ENCODE measurements at places on chromosomes 2 and 18.

DNA sequence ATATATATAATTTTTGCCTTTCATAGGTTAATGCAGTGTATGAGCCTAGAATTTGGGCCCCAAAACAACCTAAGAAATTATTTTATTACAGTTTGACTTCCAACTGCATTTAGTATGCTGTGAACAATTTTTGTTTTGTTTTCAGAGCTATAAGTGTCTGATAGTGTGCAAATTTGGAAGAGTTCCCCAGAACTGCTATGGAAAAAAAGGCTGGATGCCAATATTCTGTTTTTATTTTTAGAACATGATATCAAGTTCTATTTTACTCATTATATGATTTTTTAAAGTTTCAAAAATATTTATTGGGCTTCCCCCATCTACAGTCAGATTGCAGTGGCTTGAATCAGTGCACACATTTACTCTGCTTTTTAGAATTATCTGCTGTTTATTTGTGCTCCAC lies 42.6 kb downstream of the MRPS9 start:
- no peak for DNase-seq

GRCh38 chr2:7133521-7133920 lies 216.3 kb downstream of the RNF144A start:
- no peak for DNase-seq

DNA sequence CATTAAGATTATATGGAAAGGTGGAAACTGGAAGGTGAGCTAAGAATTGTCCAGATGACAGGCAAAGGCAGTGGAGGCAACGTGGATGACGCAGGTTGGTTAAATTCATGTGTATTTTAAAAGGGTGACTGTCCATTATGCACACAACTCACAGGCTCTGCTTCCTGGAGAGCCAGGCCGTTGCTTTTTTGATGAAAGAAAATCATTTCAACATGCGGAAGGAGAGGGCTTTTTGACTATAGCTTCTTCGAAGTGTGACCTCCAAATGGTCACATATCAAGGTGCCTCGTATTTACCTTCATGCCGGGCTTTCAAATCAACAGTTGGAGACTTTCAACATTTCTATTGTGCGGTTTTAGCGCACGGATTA lies 126.7 kb downstream of the MYCN start:
- DNase-seq = no peak

GRCh38 chr2:221446140-221446539 lies 126.0 kb downstream of the EPHA4 start:
- DNase-seq = no peak

GRCh38 chr2:215619022-215619958 lies 183.4 kb upstream of the FN1 start:
- DNase-seq = peak; percentile 64

DNA sequence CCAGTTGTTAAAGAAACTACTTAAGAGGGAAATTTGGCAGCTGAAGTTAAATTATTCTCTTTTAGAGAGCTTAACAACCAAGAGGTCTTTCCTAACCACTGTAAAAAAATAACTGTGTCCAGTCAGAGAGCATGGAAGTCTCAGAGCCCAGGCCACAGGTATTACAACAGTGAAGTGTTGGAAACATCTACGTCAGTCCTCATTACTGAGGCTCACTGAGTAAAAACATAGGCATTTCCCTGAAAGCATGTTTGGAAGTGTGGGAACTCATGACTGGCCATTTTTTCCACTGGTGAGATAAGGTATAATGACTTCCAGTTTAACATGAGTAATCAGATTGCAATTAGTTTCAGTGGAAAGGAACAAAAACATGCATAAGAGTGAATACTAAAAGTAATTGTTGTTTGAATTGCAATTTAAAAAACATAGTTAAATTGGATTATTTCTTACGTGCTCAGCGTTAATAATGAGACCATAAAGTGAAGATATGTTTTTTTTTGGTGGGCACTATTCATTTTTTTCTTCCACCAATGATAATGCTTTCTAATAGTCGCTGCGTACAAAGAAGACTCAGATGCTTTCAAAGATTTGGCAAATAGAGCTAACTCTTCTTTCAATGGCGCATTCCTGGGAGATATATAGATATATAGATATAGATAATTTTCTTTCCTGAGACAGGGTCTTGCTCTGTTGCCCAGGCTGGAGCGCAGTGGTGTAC lies 60.8 kb downstream of the EFEMP1 start:
- no peak for DNase-seq

DNA sequence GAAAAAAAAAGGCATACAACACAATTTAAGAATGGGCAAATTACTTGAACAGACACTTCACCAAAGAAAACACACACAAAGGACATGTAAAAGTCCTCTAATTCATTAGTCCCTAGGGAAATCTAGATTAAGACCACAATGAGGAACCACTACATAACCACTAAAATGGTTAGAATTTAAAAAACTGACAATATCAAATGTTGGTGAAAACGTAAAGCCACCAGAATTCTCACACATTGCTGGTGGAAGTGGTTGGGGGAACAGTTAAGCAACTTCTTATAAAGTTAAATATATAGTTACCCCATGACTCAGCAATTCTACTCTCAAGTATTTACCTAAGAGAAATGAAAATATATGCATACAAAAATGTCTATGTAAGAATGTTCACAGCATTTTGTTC lies 11.8 kb downstream of the RTN4 start:
- no peak for DNase-seq

- DNase-seq = no peak
Measured at GRCh38 chr18:45551142-45551815, 64.0 kb upstream of the SLC14A2 start.

- DNase-seq = no peak
Measured at GRCh38 chr2:178066890-178067669, 5.5 kb downstream of the PDE11A start.

DNA sequence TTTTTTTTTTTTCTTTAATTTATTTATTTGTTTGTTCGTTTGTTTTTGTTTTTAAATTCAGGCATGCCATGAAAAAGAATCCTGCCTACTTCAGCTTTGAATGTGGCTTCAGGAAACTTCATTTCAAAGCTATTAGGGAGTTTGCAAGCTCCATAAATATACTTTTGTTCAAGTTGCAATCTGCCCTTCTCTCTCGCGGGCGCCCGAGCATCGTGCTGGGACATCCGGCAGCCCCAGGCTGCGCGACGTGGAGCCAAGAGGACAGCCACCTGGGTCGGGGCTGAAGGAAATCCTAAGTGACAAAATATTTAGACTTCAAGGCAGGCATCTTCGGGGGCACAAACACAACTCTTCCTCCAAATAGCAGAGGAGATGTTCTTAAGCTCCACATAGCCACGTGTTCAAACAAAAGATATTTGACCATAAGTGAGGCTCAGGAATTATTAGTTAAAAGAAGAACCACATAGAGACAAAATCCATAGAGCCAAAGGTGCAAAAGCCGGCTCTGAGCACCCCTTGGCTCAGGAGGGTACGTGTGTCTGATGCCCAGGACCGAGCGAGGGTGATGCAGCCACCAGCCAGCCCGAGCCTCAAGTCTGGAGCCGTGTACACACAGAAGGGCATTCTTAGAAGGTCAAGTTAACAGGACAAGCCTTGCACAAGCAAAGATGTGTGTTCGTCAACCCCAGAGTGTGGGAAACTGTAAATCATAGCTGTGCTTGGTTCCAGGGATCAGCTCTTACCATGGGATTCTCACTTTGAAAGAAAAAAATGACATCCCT lies 256.5 kb upstream of the SALL3 start:
- no peak for DNase-seq

DNA sequence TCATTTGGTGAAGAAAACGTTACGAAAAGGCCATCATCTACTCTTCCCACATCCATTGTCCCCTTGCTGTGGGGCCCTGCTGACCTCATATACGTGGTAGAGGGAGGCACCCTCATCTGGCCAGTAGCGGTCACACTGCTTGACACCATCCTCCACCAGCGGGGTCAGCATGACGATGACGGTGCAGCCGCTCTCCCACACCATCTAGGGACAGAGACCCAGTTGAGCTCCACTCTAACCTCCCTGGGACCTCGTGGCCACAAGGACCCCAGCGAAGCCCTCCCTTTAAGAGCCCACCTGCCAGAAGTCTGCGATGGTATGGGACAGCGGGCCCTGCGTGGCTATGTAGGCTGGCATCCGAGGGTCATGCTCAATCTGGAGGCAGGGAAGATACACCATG lies 13.1 kb downstream of the PTPRN start:
- no peak for DNase-seq

DNA sequence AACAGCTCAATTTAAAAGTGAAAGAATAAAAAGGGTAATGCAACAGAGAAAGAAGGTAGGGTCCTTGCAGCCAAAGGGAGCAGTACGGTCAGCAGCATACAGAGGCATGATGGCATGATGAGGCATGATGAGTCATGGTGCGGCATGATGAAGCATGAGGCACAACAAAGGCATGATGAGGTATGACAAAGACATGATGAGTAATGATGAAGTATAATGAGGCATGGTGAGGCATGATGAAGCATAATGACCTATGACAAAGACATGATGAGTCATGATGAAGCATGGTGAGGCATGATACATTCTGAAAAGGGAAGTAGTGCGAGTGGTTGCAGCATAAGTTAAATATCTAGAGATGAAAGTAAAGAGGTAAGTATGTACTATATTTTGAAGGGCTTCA lies 673.2 kb downstream of the TMEM182 start:
- no peak for DNase-seq

DNA sequence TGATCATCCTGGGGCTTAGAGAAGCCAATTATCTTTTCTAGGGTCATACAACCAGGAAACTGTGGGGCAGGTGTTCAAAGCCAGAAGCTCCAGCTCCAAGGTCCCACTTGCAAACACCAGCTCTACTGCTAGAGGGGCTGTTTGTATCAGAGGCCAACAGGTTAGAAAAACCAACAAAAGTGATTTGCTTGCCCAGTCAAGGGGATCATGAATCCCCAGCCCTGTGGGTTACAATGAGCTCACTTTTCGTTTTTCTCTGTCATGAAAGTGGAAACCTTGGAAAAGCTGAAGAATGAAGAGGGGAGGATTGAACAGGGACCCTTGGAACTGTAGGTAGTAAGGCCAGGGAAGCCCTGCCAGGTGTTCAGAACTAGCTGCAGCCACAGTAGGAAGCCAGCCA lies 119.2 kb downstream of the SPP2 start:
- no peak for DNase-seq

DNA sequence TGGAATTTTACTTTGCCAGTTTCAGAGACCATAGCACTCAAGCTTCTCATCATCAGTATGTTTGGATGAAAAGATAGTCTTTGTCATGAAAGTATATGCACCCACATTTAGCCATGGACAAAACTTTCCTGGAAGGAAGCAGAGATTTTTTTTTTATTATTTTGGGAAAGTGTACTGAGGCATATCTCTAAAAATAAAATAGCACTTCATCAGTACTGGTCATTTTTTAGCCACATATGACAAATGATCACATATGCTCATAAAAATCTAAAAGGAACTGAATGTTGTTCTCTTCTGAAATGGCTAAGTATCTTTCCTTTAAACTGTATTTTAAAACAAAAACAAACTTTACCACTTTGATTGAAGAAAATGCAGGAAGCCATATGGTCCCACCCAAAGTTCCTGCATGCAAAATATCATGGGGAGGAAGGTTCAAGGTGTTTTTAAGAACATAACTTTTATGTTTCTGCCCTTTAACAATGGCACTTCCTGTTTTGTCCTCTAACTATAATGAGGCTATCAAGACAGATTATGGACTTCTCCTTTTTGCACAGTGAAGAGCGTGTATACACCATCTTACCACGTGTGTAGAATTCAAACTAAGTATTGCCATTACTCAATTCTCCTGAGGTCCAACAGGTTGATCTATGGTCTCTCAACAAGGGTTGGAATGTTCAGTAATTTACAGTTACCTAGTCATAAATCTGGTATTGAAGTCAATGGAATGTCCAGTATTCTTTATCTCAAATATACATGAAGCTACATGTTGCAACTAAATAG lies 77.1 kb upstream of the SLC39A10 start:
- no peak for DNase-seq

- no peak for DNase-seq
Measured at GRCh38 chr18:51610481-51610880, 413.0 kb upstream of the MEX3C start.

DNA sequence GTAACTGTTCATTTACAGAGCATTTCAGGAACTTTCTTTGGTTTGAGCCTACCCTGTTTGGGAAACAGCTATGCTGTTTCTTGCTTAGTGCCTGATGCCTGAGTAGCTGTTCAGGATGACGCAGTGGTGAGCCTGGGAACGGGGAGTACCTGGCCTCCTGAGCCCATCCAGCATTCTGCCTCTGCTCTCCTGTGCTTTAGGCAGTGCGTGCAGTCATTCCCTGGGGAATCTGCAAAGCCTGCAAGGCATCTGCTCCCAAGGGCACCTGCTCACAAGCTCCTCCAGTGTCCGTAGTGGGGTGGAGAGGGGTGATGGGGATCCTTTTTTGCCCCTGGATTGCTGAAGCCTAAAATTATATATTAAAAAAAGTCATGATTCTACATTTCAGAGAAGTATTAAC lies 68.8 kb downstream of the RAPGEF4 start:
- no peak for DNase-seq

- DNase-seq = peak; percentile 77
Measured at GRCh38 chr2:201235860-201236811, 24.2 kb upstream of the CASP8 start.

GRCh38 chr2:139790807-139791752 lies 1010.9 kb upstream of the NXPH2 start:
- DNase-seq = peak; percentile 50

- DNase-seq = no peak
Measured at GRCh38 chr2:6384341-6384740, 481.4 kb downstream of the CMPK2 start.

DNA sequence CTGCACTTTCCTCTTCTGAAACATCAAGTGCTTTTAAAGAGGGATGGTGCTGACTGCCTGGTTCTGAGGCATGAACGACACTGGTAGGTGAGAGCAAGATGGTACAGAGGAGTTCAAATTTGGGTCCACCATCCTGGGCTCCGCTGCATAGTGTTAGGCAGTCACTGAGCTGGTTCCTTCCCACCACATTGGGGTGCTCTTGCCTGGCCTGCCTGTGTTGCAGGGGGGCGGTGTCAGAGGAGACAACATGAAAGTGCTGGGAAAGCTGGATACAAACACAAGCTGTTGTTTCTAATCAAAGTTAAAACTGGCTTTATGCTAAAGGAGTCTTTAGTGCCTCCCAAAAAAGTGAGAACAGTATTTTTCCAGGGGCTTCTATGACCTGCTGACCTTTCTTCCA lies 258.1 kb downstream of the GBX2 start:
- DNase-seq = no peak

- DNase-seq = no peak
Measured at GRCh38 chr2:238122287-238123217, 15.9 kb upstream of the KLHL30 start.

All from left kidney (tissue), 8 donors.